EH (cell line): ENCODE measurements at places on chromosomes 13 and 19.
A peak's percentile ranks its signal among the peaks of the same experiment; 100 is the strongest.

GRCh38 chr19:16038196-16038695 is 38.0 kb upstream of the TPM4 start:
- DNase-seq, result no peak

DNA sequence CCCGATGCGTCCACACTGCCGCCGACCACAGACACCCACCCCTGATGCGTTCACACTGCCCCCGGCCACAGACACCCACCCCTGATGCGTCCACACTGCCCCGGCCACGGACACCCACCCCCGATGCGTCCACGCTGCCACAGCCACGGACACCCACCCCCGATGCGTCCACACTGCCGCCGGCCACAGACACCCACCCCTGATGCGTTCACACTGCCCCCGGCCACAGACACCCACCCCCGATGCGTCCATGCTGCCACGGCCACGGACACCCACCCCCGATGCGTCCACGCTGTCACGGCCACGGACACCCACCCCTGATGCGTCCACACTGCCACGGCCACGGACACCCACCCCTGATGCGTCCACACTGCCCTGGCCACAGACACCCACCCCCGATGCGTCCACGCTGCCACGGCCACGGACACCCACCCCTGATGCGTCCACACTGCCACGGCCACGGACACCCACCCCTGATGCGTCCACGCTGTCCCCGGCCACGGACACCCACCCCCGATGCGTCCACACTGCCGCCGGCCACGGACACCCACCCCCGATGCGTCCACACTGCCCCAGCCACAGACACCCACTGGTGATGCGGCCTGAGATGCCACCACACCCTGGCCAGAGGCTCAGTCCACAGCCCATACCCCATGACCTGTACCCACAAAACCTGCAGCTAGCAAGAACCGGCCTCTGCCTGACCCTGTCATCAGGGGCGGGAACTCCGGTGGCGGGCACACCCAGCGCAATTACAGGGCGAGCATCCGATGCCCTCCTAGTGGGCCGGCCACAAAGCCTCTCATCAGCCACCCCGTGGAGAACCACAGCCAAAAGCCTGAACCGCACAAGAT is 28.4 kb downstream of the RASA3 start:
- DNase-seq, result no peak

- peak; percentile 71 for DNase-seq
Observed at GRCh38 chr13:98539666-98540065, 37.2 kb downstream of the STK24 start.

- peak; percentile 21 for DNase-seq
Observed at GRCh38 chr13:20610006-20610405, 43.0 kb downstream of the IFT88 start.

GRCh38 chr13:49346460-49346859 is 97.4 kb downstream of the CAB39L start:
- no peak for DNase-seq

- DNase-seq, result no peak
Observed at GRCh38 chr13:111403266-111403665, 82.8 kb downstream of the TEX29 start.

DNA sequence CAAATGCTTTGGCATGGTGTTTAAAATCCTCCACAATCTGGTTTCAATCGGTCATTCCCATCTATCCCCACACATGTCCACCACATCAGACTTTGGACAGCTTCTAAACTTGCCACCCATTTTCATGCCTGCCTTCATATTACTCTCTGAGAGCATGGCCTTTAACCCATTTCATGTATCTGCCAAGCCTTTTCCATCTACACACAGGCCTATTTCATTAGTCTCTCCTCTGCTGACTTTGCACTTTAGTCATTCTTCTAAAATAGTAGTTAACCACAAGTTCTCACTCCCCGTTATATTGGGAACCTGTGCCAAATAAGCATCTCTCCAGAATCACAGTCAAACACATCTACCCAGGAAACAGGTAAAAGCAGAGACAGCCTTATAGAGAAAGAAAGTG is 142.2 kb downstream of the MZT1 start:
- no peak for DNase-seq

DNA sequence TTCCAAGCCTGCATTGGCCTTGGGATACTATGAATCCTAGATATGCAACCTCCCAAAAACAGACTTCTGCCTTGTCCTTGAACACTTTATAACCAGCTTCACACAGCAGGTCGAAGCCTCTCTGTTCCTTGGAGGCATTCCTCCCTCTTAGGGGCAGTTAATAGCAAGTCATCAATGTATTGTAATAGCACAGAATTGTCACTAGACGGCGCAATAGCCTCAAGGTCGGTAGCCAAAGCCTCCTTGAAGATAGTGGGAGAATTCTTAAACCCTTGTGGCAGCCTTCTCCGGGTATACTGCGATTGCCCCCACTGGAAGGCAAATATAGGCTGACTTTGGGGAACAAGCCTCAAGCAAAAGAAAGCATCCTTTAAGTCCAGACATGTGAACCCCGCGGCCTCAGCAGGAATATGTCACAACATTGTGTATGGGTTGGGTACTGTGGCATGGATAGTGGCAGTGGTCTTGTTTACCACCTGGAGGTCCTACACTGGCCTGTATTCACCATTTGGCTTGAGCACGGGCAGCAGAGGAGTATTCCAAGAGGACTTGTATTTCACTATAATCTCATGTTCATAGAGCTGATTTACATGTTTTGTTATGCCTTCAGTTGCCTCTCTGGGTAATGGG is 61.1 kb downstream of the ZNF431 start:
- DNase-seq, result peak; percentile 45

DNA sequence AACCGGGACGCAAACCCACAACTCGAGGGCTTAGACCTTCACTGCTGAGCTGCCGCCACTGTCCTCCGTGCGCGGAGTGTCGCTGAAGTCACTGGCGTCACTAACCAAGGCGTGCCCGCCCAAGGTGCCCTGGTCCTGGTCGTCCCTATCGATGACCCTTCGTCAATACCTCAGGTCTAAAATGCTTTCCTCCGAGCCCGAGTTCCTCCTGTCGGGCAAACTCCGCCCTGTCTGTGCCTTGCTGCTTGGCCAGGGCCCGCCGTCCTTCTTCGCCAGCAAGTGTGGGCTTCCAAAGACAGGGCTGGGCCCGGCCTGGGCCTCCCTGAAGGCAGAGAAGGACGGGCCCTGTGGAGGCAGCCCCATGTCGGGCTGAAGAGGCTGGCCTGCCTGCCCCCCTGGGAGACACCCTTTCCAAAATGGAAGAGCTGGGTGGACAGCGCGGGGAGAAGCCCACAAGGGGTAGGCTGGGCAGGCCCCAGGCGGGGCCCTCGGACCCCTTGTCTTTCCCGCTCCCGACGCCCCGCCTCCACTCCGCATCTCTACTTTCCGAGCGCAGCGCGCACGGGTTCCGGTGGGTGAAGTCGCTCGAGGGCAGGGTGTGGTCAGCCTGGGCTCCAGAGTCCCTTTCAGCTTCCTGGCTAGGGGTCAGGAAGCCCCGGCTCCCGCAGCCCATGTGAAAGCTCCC is 13.4 kb downstream of the RB1 start:
- no peak for DNase-seq

DNA sequence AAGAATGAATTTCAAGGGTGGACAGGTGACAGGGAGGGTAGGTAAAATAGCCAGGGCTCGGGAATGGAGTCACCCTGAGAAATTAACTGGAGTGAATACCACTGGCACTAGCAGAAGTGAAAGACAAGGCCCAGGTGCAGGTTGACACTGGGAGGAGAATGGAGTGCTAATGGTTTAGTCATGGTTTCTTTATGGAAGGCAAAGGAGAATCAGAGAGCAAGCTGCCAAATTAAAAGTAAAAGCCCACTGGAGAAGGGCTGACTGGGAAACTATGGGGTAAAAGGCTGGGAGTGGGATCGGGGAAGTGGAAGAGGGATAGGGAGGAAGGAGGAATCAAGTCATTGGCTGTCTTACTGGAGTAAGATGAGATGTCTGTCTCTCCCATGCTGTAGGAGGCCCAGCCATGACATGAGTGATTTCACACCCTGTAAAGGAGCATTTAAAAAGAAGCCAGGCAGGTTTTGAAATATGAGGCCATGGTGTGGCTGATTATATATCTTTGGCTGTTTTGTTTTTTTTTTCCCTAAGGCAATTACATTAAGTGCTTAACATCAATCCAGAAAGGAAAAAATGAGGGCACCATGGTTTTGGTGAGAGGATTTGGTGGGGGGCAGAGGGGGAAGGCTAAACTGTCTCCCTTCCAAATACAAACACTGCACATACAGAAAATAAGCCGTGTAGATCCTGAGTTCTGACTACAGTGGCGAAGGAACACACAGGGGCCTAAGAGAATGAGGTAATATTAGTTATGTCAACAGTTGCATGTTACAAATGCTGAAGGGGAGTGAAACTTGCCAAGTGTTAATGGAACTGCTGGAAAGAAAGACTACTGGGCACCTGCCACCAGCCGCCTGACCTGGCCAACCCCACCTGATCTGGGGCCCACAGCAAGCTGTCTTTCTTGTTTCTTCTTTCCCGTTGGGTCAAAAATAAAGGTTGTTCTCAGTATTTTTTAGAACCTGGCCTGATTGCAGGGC is 183.5 kb upstream of the TSC22D1 start:
- peak; percentile 25 for DNase-seq

DNA sequence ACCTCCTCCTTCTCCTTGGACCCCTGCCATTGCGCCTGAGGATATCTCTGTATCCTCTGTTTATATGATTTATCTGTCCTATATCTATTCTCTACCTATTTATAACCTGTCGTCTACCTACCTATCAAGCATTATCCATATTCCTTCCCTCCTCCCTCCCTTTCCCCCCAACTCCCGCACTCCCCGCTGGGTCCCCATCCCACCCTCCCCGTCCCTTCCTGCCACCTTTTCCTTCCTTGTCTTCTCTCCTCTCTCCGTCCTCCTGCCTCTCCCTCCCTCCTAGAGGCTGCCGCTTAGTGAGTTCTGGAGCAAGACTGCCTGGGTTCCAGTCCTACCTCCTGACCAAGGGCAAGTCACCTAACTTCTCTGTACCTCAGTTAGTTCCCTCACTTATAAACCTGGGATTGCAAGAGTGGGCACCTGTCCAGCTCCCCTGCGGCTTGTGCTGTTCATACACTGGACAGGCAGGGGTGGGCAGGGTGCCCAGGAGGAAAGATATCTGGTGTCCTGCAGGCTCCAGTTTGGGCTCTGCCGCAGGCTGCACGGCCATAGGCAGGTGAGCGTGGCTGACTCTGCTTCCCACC is 16.1 kb downstream of the TTYH1 start:
- DNase-seq, result peak; percentile 22

DNA sequence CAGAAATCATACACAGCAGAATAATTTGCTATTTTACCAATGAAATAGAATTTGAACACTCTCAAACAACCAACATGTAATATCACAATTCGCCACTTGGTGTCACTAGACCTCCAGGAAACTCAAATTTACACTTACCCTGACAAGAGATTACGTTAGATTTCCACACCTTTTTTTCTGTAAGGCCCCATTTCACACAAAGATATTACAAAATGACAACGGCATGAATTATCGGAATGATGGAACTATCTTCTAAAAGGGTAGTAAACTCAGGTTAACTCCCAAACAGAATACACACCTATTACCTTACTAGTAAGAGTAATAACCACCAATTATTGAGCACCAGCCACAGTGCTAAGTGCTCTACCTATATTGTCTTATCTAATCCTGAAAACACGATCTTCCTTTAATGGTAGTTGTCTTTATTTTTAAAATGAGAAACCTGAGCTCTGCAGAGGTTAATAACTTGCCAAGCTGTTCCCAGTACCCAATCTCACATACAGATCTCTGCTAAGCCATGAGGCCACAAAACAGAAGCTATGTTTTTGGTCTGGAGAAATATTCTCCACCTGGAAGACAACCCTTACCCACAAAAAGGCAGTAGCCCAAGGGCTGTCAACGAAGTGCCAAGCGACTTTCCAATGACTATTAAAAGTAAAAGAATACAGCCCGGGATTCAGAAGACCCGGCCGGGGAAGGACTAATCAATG is 152.4 kb downstream of the DCLK1 start:
- DNase-seq, result peak; percentile 69

DNA sequence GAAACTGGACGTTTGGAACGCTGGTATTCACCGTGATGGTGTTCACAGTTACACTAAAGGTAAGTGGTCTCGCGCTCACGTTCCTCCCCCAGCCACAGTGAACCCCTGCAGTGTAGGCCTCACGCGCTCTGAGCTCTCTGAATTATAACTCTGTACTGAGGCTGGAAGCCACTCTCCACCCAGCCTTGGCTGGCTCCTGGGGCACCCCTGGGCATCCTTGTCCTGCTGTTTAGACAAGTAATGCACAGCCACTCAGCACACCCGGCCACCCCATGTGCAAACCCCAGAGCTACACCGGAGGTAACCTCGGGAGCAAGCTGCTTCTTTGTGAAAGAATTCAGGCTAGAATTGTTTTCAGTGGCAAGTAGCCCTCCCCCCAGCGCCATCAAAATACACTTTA is 97.3 kb upstream of the MCF2L start:
- DNase-seq, result no peak

- DNase-seq, result no peak
Observed at GRCh38 chr13:33908116-33908515, 90.2 kb downstream of the RFC3 start.

GRCh38 chr19:31350033-31350692 is 927 bp upstream of the TSHZ3 start:
- peak; percentile 49 for DNase-seq

DNA sequence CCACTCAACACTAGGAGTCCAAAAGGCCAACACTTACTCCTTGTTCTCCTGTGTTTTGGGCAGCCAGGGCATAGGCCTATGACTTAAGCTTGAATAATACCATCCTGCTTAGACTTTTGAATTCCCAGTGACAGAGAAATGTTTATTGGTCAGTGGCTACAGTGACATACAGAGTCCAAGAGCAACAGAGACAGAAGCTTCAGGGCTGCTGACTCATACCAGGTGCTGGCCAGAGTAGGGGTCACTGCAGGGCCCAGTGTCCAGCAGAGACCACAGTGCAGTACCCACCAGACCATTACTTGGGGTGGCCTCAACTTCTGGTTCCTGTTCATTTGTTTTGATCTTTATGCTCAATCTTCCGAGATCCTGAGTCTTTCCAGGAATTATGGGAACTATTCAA is 6.0 kb upstream of the FREM2 start:
- no peak for DNase-seq

DNA sequence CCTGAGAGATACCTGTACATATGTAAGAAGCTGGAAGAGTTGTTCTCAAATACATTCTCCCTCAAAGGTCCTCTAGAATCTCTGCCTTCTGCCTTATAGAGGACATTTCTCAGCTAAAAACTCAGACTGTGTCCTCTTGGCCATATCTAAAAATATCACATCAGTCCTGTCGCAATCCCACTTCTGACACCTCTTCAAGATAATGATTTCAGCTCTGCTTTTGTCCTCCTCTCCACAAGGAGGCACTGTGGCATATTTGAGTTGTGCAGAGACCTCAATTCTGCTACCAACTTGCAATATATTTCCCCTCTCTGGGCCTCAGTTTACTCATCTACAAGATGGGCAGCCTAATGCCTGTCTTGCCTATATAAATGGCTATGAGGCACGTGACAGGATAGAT is 16.6 kb downstream of the ADAMTS10 start:
- no peak for DNase-seq

GRCh38 chr13:104461049-104461448 is 1394.8 kb upstream of the SLC10A2 start:
- DNase-seq, result no peak

- peak; percentile 64 for DNase-seq
Observed at GRCh38 chr13:65724226-65724625, 1505.9 kb downstream of the PCDH9 start.
